ENCODE measurements at places on chromosomes 16 and 17. TPM values are rescaled to one million over a fixed set of nuclear protein-coding genes. Genes with fewer than 3 reads are reported as not detected.

GRCh38 chr17:7312432-7313087, 2.6 kb downstream of the GPS2 start:
- no peak for DNase-seq

DNA sequence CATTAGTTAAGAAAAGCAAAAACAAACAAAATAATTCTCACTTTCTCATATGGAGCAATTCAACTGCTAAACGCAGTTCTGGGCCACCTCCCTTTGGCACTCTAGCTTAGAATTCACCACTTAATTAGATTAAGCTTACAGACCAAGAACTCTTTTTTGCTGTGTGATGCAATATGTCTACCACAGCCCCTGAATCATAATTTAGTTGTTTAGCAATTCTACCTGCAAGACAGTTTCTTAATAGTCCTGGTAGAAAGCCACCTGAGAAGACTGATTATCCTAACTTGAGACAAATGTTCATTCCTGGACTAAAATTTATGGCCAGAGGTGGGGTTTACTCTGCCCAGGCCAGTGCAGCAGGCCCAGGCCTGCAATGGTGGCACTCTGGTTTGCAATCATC, 205.9 kb downstream of the HS3ST3A1 start:
- no peak for DNase-seq

- DNase-seq = no peak
Observed at GRCh38 chr17:68060336-68060735, 24.8 kb downstream of the KPNA2 start.

GRCh38 chr17:7789131-7789530, 44.9 kb upstream of the KDM6B start:
- DNase-seq = no peak

Gene ZNF232
- polyA plus RNA-seq = 4.4 TPM

Gene GTF3C1
- polyA plus RNA-seq = 22.8 TPM
